ENCODE measurements at places on chromosomes 7 and 10.

GRCh38 chr7:99860281-99861127, 16.3 kb downstream of the OR2AE1 start:
- no peak for DNase-seq

- no peak for DNase-seq
Measured at GRCh38 chr7:48180981-48181380, 9.7 kb downstream of the ABCA13 start.

DNA sequence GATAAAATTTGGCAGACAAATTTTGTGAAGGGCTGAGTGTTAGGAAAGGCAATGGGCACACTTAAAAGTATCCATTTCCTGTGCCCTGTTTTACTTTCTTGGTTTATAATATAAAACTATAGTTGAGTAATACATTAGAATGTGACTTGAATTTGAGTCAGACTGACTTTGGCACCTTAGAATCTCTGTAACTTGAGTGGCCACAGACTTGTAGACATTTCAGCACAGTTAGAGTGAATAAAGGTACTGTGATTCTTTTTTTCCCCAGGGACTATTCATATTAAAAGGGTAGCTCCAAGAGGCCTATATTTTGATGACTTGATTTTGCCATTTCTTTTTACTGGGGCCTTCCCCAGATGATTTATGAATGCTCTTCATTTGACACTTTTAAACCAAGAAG, 22.4 kb downstream of the GBF1 start:
- no peak for DNase-seq

DNA sequence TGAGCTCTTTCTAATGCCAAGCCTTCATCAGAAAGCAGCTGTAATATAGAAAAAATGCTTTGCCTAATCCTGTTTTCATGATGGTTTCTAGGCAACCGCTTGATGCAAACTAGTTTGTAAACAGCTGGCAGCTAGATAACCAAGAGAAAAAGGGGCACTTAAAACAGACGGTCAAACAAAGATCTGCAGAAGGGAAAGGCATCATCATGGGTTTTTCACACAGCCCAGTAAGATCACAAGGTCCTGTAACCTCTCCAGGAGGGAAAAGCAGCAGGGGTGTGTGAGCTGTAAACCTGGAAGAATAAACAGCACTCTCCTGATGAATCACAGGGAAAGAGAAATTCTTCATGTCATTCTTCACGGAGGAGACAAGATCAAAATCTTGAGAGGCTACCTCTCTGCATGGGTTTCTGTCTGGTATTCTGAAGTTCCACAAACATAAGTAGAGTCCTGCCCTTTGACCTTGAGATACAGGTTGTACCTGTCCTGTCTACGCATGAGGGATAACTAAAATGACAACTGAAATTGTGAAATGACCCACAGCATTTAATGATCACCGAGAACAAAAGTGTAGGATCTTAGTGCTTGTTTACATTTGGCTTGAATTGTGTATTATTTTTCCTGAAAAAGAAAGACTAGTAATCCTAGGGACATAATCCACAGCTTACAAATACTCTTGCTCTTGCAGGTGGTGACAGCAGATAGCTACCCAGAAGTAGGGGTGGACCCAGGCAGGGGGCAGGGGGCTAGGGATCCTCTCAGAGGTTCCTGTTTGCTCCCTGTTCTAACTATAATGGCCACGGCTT, 48.0 kb downstream of the CREB3L2 start:
- no peak for DNase-seq

DNA sequence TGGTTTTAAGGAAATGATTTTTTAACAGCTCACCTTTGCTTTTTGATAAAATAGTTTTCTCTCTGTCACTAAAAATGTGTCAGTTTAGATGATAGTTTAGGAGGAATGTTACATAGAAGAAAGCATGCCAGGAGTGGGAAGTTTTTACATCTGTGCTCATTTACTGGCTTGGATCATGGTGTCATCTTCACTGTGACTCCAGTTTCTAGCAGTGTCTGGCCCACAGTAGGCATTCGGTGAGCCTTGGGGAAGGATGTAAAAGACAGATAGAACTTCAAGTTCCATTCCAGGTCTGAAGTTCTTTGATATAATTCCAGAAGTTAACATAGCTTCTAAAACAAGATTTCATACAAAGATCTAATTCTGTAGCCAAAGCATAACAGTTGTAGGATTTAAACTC, 259.2 kb downstream of the BICC1 start:
- no peak for DNase-seq

DNA sequence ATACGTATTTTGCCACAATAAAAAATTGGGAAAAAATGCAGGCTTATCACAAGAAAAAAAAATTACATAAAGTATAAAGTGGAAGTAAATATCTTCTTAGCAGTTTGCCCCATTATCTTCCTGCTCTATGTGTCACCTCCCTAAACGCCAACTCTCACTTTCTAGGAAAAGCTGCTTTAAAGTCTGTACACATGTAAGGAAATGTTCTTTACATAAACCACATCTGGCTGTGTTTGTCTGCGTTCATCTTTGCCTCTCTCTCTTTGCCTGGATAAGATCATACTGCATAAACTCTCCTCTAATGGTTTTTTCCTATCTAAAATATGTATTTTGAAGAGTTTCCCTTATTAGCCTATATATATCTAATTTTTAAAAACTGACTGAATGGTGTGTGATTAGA, 23.0 kb upstream of the UMAD1 start:
- DNase-seq = no peak

DNA sequence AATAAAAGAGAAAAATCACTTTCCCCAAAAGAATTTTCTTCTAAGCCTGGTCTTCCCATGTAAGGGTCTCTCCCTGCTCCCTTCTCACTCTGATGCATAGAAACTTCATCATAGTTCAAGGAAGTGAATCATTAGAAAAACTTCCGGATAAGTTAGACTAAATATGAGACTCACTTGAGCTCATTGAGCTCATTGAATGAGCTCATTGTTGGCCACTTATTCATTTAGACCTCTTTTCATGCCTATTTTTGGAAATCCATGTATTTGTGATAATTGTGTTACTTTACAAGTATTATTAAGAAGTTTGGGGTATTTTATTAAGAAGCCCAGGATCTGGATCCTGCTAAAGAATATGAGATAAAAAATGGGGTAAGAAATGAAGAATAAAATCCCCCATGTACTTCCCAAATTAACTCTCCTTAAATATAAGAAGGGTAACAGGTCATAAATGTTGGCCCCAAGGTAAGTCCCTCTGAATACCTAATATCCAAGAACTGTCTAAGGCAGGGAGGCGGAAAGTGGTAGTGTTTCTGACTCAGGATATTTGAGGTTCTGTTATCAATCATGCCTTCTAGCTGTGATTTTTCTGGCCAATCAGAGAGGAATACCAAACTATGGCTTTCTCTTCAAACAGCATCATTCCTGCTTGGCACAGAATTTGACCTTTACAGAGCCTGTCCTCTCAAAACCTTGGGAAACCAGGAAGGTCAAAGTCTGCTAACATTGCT, 236.5 kb upstream of the PTN start:
- DNase-seq = no peak

GRCh38 chr7:130242198-130243014, 24.3 kb upstream of the CPA2 start:
- no peak for DNase-seq

DNA sequence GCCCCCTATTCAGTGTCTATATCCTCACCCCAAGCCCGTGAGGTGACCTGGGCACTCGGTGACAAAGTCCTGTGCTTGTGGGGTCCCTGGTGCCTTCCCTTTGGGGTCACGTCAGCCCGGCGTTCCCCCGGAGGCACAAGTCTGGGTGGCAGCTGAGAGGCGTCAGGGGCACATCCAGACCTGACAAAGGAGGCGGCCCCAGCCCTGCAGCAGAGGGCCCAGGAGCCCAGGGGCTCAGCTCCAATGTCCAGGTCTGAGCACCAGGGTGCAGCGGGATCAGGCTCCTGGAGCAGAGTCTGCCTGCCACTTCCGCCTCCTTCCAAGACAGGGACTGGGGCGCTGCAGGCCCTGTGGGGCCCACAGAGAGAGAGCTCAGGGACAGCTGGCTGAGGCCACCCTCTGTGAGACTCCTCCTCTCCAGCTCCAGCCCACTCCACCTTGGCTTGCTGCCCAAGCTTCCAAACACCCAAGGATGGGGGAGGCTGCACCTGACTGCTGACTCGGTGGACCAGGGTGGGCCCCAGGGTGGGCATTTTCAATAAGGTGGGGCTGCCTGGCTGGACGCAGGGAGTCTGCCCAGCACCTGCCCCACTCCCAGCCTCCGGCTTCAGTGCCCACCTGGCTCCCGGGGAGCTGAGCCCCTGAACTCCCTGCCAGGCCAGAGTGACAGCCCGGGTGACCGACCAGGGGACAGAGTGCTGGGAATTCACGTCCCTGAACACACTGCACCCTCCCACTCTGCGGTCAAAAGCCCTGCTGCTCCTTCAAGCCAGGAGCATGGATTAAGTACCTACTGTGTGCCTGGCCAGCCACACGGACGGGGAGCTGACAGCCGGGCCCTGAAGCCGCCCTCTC, 1.0 kb upstream of the KNDC1 start:
- DNase-seq = no peak

- no peak for DNase-seq
Measured at GRCh38 chr10:60298408-60299389, 91.0 kb downstream of the ANK3 start.

DNA sequence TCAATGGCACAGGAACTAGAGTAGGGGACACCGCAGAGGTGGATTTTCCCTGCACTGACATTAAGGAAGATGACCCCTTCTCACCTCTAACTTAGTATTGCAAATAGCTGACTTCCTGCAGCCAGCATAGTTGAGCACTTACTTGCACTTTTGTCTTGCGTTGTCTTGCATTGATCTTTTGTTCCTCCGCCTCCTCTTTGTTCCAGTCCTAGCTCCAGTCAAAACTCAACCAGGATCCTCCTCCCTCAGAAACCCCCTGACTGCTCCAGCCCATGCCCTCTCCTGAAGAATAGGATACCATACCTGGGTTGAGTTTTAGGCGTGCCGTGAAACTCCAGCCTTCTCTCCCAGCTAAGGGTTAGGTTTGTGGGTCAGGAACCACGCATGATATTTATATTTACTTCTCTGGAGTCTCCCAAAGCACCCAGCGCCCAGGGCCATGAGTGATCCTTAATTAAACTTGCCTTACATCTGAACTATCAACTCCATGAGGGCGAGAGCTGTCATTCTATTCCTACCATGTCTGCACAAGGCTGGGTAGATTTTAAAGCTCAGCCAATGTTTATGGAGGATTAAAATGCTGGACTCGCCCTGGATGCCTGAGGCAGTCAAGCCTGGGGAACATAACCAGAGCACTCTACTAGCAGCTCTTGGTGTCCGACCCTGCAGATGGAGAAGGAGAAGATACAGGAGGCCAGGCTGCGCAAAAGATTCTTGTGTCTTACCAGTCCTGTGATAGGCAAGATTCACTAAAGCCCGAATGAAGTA, 14.1 kb downstream of the ZNF467 start:
- DNase-seq = no peak

- DNase-seq = no peak
Measured at GRCh38 chr10:48187126-48187525, 87.4 kb downstream of the FRMPD2 start.
